ENCODE measurements at places on chromosomes 13 and 19. TPM values are rescaled to one million over a fixed set of nuclear protein-coding genes. Genes with fewer than 3 reads are reported as not detected.

The TMEM255B gene
- total RNA-seq, result 85.0 TPM

The KCNN4 gene
- total RNA-seq, result 0.35 TPM

The WDR87 gene
- total RNA-seq, result not detected

The PLK5 gene
- not detected for total RNA-seq

The CYP2B6 gene
- not detected for total RNA-seq

The AP1M1 gene
- 114 TPM for total RNA-seq

The RAP2A gene
- 40.0 TPM for total RNA-seq

The ZFR2 gene
- not detected for total RNA-seq

The ZNF582 gene
- total RNA-seq, result 2.9 TPM

The ZNF14 gene
- total RNA-seq, result 2.6 TPM

The PSG2 gene
- total RNA-seq, result not detected

The LILRB1 gene
- not detected for total RNA-seq

The ADGRE3 gene
- total RNA-seq, result not detected

The CASP14 gene
- not detected for total RNA-seq

The EDDM13 gene
- 0.65 TPM for total RNA-seq

The KLK15 gene
- not detected for total RNA-seq

The NUDT15 gene
- 20.6 TPM for total RNA-seq

The MIER2 gene
- 41.7 TPM for total RNA-seq

The HIPK4 gene
- total RNA-seq, result not detected

The CGB7 gene
- 0.42 TPM for total RNA-seq

The PSG11 gene
- total RNA-seq, result not detected

The ZNF723 gene
- total RNA-seq, result not detected

The NLRP9 gene
- not detected for total RNA-seq

The CCDC70 gene
- not detected for total RNA-seq

The SHISA2 gene
- 2.5 TPM for total RNA-seq

The DIRAS1 gene
- total RNA-seq, result 0.09 TPM

The TMC4 gene
- 0.71 TPM for total RNA-seq

The LGALS4 gene
- total RNA-seq, result not detected

The NLRP4 gene
- not detected for total RNA-seq

The ZFP30 gene
- 7.6 TPM for total RNA-seq

The THOP1 gene
- 108 TPM for total RNA-seq

The ZNF829 gene
- 1.3 TPM for total RNA-seq

The CEACAM7 gene
- total RNA-seq, result not detected

The MISP3 gene
- total RNA-seq, result not detected

The C1QTNF9B gene
- total RNA-seq, result not detected

The CYP2F1 gene
- total RNA-seq, result not detected

The ZNF709 gene
- 1.4 TPM for total RNA-seq

The MATK gene
- total RNA-seq, result not detected

The ELAVL1 gene
- total RNA-seq, result 134 TPM

The TEX30 gene
- 14.5 TPM for total RNA-seq

The GAS6 gene
- total RNA-seq, result 69.2 TPM

The ARHGAP45 gene
- 10.4 TPM for total RNA-seq

The DCLK1 gene
- 3.9 TPM for total RNA-seq

The ZNF497 gene
- total RNA-seq, result 1.3 TPM

The SYNGR4 gene
- not detected for total RNA-seq

The MEDAG gene
- 30.2 TPM for total RNA-seq

The LILRB5 gene
- not detected for total RNA-seq

The CACTIN gene
- total RNA-seq, result 36.4 TPM

The ACP7 gene
- total RNA-seq, result 0.49 TPM

The ASF1B gene
- total RNA-seq, result 39.1 TPM

All from endothelial cell of umbilical vein (primary cell).